ENCODE measurements at places on chromosomes 2 and 18.

DNA sequence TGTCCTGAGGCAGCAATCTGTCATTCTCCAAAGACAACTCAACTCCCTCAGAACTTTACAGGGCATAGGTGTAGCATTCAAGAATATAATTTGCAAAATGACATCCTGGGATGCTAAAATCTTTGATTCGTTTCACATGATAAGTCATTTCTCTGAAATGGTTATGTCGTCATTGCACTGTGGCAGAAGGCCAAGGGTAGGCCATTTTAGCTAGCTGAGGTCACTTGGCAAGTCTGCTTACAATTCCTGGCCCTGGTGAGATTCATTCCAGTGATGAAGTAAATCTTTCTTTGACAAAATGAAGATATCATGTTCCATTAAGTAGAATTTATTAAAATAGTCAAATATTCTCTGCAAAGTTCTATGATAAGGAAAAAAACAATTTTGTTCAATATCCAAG, 1410.3 kb upstream of the LRRTM1 start:
- H3K27me3 ChIP-seq, result no peaks in the 10 kb centered on the region
- no peak overlapping the region for H3K4me3 ChIP-seq

GRCh38 chr2:26485725-26486418, 7.9 kb upstream of the OTOF start:
- no peaks in the 10 kb centered on the region for H3K4me1 ChIP-seq
- H3K36me3 ChIP-seq, result no peaks in the 10 kb centered on the region
- no peak for DNase-seq
- no peak overlapping the region for H3K4me3 ChIP-seq
- H3K27me3 ChIP-seq, result no peaks in the 10 kb centered on the region

- H3K27me3 ChIP-seq, result no peaks in the 10 kb centered on the region
- H3K27ac ChIP-seq, result no peak overlapping the region
- H3K4me1 ChIP-seq, result no peaks in the 10 kb centered on the region
- no peak for DNase-seq
Observed at GRCh38 chr2:175567435-175568061, 386.0 kb upstream of the ATP5MC3 start.

DNA sequence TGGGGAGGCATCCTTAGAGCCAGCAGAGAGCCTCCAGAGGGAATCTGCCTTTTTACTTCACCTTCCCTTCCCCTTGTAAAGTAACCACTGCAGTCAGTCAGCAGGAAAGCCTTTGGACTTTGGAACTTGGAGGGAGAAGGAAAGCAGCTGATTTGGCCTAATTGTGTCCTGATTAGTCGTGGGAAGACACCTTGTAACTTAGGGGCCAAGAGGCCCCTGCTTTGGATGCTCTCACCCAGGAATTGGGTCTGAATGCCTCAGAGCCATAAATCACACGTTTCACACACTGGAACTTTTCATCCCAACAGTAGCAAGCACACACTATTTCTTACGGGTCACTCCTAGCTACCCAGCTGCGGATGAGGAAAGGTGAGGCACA, 81.0 kb upstream of the PPM1B start:
- H3K4me1 ChIP-seq, result peaks cover 4% of the 10 kb centered on the region
- no peak overlapping the region for H3K27ac ChIP-seq
- no peaks in the 10 kb centered on the region for H3K27me3 ChIP-seq

DNA sequence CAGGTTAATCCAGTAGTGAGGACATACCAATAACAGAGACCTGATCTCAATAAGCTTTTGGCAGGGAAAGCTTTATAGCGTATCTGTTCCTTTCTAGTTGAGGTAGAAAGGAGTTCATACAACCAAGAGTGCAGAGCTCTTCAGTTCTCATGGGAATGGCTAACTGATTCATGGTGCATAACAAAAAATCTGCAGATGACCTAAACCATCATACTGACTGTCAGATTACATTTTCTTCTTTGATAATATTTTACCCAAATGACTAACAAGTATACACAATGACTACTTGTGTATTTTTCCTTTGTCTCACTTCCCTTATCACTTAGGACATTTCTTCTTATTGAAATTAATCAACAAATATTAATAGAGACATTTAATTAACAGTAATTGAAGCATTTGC, 140.0 kb upstream of the SERTAD2 start:
- H3K4me1 ChIP-seq, result peaks cover 59% of the 10 kb centered on the region
- H3K27ac ChIP-seq, result peak overlapping the region; percentile 83
- peak; percentile 84 for DNase-seq
- H3K4me3 ChIP-seq, result peak overlapping the region; percentile 47
- no peaks in the 10 kb centered on the region for H3K27me3 ChIP-seq

GRCh38 chr2:135986507-135986906, 1.1 kb upstream of the DARS1 start:
- peaks cover 39% of the 10 kb centered on the region for H3K4me1 ChIP-seq
- peaks cover 19% of the 10 kb centered on the region for H3K36me3 ChIP-seq
- DNase-seq, result no peak
- H3K4me3 ChIP-seq, result peak overlapping the region; percentile 78

DNA sequence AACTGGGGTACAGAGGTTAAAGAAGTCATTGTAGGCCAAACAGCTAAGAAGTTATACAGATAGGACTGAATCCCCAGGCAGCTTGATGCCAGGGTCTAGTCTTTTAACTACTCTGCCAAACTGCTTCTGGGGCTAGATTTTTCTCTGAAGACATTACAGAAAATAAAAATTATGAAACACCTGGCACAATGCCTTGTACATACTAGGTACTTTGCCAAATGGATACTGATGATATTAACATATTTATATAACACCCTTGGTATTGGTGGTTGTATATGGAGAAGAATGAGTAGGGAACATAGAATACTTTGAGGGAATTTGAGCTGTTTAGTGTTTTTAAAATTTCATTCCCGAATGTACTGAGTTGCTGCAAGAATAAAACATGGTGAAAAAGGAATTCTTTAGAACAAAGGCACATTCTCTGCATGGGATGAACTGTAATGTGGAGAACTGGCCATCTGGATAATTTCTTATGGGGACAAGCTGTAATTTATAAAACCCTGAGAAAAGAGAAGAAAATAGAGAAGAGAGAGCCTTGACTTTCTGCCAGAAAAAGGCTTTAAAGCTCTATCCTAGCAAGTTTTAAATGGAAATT, 210.9 kb upstream of the TMEM200C start:
- no peaks in the 10 kb centered on the region for H3K4me1 ChIP-seq
- no peak for DNase-seq
- no peak overlapping the region for H3K4me3 ChIP-seq

- H3K36me3 ChIP-seq, result peaks cover 11% of the 10 kb centered on the region
- DNase-seq, result no peak
- peaks cover 5% of the 10 kb centered on the region for H3K4me1 ChIP-seq
- H3K27me3 ChIP-seq, result no peaks in the 10 kb centered on the region
Observed at GRCh38 chr2:26043862-26044696, 10.2 kb downstream of the RAB10 start.

- H3K36me3 ChIP-seq, result no peaks in the 10 kb centered on the region
- DNase-seq, result no peak
- no peak overlapping the region for H3K4me3 ChIP-seq
- H3K27me3 ChIP-seq, result no peaks in the 10 kb centered on the region
- H3K4me1 ChIP-seq, result no peaks in the 10 kb centered on the region
- no peak overlapping the region for H3K27ac ChIP-seq
Observed at GRCh38 chr2:224147174-224147573, 108.1 kb upstream of the SERPINE2 start.

DNA sequence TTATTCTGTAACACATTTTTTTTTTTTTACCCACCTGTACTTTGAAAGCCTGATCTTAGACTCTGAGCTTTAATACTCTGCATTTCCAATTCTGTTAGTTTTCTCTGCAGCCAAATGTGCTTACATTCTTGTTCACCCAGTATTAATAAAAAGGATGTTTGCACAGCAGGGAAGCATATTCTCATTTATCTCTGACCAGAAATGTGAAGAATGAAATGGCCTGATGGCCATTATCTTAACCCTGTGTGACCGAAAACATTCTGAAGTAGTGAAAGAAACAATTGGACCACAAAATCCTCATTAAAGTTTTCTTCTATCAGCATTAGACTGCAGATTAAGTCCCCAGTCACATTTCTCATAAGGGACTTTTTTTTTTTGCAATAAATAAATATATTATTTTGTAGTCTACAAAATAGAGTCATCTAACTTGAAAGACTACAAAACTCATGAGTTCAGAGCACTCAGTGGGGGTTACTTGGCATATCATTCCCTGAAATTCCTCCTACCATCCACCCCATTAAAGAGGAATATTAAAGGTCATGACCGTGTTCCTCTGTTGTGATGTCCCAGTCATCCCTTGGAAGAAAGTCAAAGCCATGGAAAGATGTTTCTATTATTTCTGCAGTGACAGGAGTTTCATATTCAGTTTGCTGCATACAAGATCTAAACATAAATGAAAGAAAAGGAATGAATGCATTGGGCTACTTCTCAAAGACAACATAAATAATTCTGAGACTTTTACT, 364.4 kb downstream of the RND3 start:
- H3K4me1 ChIP-seq, result no peaks in the 10 kb centered on the region
- H3K27ac ChIP-seq, result no peak overlapping the region
- H3K4me3 ChIP-seq, result no peak overlapping the region
- no peaks in the 10 kb centered on the region for H3K36me3 ChIP-seq

GRCh38 chr2:36499128-36499820, 98.7 kb downstream of the FEZ2 start:
- H3K36me3 ChIP-seq, result no peaks in the 10 kb centered on the region
- no peaks in the 10 kb centered on the region for H3K4me1 ChIP-seq

DNA sequence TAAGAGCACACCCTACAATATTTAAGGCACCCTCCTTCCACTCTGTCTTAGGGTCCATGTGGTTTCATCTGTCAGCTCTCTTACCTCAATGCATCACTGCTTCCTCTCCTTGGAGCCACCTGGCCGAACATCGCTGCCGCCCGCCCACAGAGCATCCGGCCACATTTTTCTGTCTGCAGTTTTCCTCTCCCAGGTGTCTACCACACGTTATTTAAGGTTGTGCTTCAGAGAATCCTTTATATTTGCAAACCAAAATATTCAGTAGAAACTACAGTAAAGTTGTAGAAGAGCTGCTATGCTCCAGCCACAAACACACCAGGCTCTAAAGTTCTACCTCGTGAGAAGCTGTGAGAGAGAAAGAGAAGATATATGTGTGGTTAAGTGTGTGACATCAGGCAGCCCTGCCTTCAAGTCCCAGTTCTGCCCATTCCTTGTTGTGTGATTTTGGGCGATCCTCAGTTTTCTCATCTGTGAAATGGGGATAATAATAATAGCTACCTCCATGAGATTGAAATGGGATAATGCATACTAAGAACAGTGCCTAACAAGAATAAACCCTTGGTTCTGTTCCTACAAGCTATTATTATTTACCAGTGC, 4.9 kb upstream of the STK17B start:
- peak overlapping the region; percentile 99 for H3K27ac ChIP-seq
- peaks cover 19% of the 10 kb centered on the region for H3K36me3 ChIP-seq
- H3K4me1 ChIP-seq, result peaks cover 70% of the 10 kb centered on the region

GRCh38 chr2:198659096-198659870, 798.5 kb downstream of the SATB2 start:
- H3K27me3 ChIP-seq, result no peaks in the 10 kb centered on the region
- H3K27ac ChIP-seq, result no peak overlapping the region
- DNase-seq, result no peak
- H3K36me3 ChIP-seq, result no peaks in the 10 kb centered on the region

GRCh38 chr2:96225016-96225533, 16.4 kb upstream of the STARD7 start:
- DNase-seq, result peak; percentile 64
- H3K27me3 ChIP-seq, result no peaks in the 10 kb centered on the region
- no peaks in the 10 kb centered on the region for H3K36me3 ChIP-seq

- H3K27me3 ChIP-seq, result no peaks in the 10 kb centered on the region
- DNase-seq, result no peak
- peak overlapping the region; percentile 98 for H3K27ac ChIP-seq
- H3K4me3 ChIP-seq, result peak overlapping the region; percentile 65
- peaks cover 15% of the 10 kb centered on the region for H3K36me3 ChIP-seq
- H3K4me1 ChIP-seq, result peaks cover 94% of the 10 kb centered on the region
Observed at GRCh38 chr2:24330161-24330560, 30.2 kb downstream of the ITSN2 start.

- DNase-seq, result no peak
- no peaks in the 10 kb centered on the region for H3K4me1 ChIP-seq
- H3K27me3 ChIP-seq, result no peaks in the 10 kb centered on the region
- H3K36me3 ChIP-seq, result no peaks in the 10 kb centered on the region
- no peak overlapping the region for H3K4me3 ChIP-seq
- no peak overlapping the region for H3K27ac ChIP-seq
Observed at GRCh38 chr2:46400016-46400415, 79.3 kb upstream of the TMEM247 start.

DNA sequence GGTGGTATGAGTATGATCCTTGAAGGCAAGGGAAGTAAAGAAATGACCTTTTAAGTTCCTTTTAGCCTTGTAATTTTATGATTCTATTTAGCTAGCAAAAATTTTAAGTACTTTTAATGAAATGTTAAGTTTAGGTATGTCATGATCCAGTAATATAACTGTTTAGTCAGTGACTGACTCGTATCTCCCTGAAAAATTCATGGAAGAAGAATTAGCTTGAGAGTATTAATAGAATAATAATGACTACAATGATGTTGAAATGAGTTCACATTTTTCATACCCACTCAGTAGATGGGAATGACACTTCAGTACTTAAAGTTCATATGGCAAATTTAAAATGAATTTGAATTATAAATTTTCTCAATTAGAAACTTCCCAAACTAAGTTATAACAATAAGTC, 14.6 kb downstream of the RAB3GAP1 start:
- no peak for DNase-seq
- no peak overlapping the region for H3K27ac ChIP-seq
- no peak overlapping the region for H3K4me3 ChIP-seq
- no peaks in the 10 kb centered on the region for H3K4me1 ChIP-seq

- H3K4me1 ChIP-seq, result peaks cover 29% of the 10 kb centered on the region
- H3K27me3 ChIP-seq, result no peaks in the 10 kb centered on the region
Observed at GRCh38 chr2:53751728-53752127, 15.9 kb upstream of the CHAC2 start.

DNA sequence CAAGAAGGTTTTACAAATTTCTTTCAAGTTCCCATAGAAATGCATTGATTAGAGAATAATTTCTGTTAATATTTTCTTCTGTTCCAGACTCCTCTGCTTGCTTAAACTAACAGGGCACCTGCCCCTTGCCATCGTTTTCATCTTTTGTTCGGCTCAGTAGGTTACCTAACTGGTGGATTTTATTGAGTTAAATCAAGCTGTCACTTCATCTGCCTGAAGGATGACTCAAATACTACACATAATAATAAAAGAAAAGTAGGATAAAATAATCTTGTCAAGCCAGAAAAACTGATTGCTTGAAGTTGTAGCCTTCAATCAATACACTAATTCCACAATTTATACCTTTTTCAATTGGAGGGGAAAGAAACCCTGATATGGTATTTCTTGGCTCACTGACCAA, 234.0 kb downstream of the NR4A2 start:
- no peak for DNase-seq
- no peak overlapping the region for H3K4me3 ChIP-seq
- H3K27ac ChIP-seq, result no peak overlapping the region
- no peaks in the 10 kb centered on the region for H3K27me3 ChIP-seq

GRCh38 chr2:168773719-168774521, 28.5 kb upstream of the NOSTRIN start:
- H3K36me3 ChIP-seq, result no peaks in the 10 kb centered on the region
- no peaks in the 10 kb centered on the region for H3K27me3 ChIP-seq
- DNase-seq, result peak; percentile 91
- no peak overlapping the region for H3K27ac ChIP-seq
- no peak overlapping the region for H3K4me3 ChIP-seq
- H3K4me1 ChIP-seq, result no peaks in the 10 kb centered on the region

All from Karpas-422 (cell line).